Hematopoietic multipotent progenitor cell treated with erythropoietin and hydrocortisone succinate and interleukin-3 and kit ligand, for 4 days (in vitro differentiated cells): ENCODE measurements at places on chromosomes 4 and X.

GRCh38 chr4:185764876-185765275 lies 47.1 kb downstream of the SORBS2 start:
- no peak for DNase-seq

GRCh38 chr4:145739845-145740244 lies 59.9 kb downstream of the C4orf51 start:
- DNase-seq = no peak

- DNase-seq = no peak
Measured at GRCh38 chr4:60657041-60657440, 543.1 kb upstream of the ADGRL3 start.

DNA sequence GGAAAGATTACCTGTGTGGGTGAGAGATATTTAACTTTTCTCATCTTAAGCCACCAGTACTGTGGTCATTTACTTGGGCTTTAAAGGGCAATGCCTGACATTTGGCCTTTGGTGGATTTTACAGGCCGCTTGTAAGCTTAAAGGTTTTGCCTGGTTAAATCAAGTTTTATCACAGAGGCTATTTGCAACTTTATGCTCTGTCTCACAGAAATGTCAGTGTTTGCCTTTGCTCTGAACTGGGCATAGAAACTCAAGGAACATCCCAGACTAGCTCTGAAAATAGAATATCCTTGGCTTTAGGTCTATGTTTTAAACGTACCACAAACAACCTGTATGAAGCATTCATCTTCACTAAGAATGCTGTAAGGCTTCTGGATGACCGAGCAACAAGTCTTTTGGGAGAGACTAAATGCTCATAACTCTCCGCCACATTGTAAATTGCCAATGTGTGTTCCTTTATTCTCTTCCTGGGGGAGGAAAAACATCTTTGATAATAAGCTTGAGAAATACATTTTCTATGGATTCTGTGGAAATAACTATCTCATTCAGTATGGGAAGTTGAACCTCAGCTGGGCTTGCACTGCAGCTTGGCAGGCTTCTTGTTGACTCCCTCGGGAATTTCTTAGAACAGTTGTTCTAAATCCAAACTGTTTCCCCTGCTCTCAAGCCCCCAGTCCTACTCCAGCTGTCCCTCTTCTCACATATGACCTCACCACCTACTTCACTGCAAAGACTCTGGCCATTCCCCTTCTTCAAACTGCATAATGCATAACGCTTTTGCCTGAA lies 105.8 kb upstream of the WDR44 start:
- no peak for DNase-seq

- DNase-seq = peak; percentile 81
Measured at GRCh38 chr4:6893449-6894085, 16.1 kb upstream of the TBC1D14 start.

- DNase-seq = no peak
Measured at GRCh38 chrX:55451141-55451540, 786 bp upstream of the MAGEH1 start.

DNA sequence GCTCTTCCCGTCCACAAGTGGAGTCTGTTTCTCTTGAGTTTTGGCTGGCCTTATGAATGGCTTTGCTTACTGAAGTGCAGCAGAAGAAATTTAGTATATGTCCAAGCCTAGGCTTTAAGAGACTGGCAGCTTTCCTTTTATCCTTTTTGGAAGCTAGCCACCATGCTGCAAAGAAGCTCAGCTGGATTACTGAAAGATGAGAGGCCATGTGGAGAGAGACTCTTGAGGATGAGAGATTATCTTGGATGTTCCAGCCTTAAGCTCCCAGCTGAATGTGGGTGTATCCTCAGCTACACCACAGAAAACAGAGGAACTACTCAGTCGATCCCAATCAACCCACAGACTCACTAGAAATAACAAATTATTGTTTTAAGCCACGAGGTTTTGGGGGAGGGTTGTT lies 12.5 kb downstream of the CCNG2 start:
- no peak for DNase-seq

DNA sequence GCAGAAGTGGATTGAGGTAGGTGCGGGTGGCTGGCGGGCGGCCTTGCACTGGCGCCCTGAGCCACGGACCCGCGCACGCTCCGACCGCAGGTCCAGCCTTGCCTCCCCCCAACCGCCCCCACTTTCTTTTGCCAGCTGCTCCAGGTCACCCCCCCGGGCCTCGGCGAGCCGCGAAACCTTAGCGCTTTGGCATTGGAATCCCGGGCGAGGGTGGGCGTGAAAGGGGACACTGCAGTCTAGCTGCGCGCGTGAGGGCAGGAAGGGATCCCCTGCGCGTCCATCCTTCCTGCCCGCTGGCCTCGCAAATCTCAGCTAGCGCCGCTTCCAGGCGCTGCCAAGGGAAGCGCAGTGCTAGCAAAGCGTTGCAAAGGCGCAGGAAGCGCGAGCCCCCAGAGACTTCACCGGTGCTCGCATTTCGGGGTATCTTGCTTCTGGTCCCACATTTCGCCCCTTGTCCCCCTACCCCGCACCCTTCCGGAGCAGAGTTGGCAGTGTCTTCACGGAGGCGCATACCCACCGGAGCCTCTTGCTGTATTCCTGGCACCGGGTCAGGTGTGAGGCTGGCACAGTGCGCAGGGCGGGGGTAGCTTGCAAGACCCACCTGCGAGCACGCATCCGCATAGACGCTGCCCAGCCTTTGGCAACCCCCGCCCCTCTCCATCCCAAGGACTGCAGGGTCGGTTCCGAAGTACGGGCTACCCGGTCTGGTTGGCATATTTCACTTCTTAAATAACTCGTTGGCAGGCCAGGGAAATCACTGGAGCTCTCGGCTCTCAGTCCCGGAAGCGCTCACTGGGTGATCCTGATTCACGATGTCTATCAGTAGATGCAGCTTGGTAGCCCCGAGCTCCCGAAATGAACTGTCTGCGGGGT lies 104.4 kb downstream of the UCHL1 start:
- peak; percentile 19 for DNase-seq

- DNase-seq = no peak
Measured at GRCh38 chrX:123905332-123905731, 45.5 kb downstream of the XIAP start.

GRCh38 chr4:20983763-20984575 lies 283.7 kb downstream of the PACRGL start:
- DNase-seq = no peak

- DNase-seq = no peak
Measured at GRCh38 chrX:70826715-70827114, 81.8 kb downstream of the TEX11 start.

GRCh38 chr4:154595807-154596206 lies 5.3 kb upstream of the FGA start:
- DNase-seq = no peak

GRCh38 chrX:9767375-9767774 lies 1.7 kb upstream of the GPR143 start:
- DNase-seq = no peak

GRCh38 chrX:47746446-47746845 lies 87.5 kb upstream of the UXT start:
- no peak for DNase-seq

- peak; percentile 11 for DNase-seq
Measured at GRCh38 chrX:134727363-134727762, 69.1 kb upstream of the PLAC1 start.

DNA sequence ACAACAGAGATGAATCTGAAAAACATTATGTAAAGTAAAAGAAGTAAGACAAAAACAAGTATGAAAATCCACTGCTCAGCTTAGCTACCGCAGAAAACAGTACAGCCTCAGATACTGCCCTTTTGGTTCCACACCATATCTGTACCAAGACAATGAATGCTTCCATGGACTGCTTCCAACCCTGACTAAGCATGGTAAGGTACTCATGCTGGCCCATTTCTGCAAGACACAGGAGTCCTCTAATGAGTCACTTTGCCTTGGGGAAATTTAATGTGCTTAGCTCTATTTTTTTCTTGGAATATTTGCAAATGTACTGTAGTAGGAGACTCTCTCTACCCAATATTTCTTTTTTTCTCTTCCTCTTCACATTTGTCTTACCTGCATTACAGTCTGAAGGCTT lies 931.7 kb upstream of the HS3ST1 start:
- no peak for DNase-seq

DNA sequence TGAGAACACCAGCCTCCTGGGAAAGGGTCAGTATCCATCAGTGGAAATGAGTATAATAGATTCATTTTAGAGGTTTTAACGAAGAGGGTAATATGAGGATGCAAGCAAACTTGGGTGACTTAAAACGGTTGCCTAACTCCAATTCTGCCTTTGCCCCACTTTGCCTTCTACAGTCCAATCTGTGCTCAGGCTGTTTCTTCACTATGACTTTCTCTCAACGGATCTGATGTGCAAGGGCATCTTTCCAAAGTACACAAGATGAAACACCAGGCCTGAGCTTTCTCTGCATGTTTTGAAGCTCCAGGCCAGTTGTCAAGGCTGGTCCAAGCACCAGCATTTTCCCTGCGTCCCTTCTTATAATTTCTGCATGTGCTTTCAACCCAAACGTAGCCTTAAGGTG lies 68.0 kb upstream of the TMEM164 start:
- DNase-seq = no peak

- no peak for DNase-seq
Measured at GRCh38 chr4:26713563-26714151, 129.8 kb downstream of the TBC1D19 start.

- no peak for DNase-seq
Measured at GRCh38 chrX:143571521-143571920, 54.2 kb upstream of the SPANXN3 start.

DNA sequence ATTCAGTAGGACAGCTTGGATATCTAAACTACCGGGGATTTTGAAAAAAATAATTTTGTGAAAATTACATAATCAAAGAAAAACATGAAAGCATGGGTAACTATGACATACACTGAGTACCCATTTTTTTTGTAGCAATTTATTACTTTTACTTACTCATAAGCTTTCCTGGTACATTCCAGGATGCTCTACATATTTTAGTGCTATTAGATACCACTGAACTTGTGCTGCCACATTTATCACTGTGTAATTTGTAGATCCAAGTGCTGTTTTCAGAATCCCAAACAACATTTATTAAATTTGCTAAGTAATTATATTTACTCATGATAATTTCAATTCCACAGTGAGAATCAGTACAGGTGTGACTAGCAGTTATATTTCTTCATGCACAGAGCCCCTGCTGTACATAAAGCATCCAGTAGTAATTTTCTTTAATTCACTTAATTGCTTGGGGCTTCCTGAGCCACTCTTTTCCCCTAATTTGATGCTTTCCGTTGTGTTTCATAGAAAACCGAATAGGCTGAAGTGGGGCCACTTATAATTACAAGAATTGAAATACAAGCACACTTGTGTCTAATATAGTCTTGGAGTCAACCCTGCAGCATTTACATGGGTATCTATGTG lies 2254.4 kb downstream of the ARAP2 start:
- no peak for DNase-seq

- DNase-seq = no peak
Measured at GRCh38 chr4:7472442-7473013, 37.8 kb upstream of the PSAPL1 start.

GRCh38 chr4:36772154-36772516 lies 472.4 kb upstream of the NWD2 start:
- DNase-seq = no peak

- DNase-seq = no peak
Measured at GRCh38 chr4:185637163-185637875, 102.0 kb upstream of the PDLIM3 start.

DNA sequence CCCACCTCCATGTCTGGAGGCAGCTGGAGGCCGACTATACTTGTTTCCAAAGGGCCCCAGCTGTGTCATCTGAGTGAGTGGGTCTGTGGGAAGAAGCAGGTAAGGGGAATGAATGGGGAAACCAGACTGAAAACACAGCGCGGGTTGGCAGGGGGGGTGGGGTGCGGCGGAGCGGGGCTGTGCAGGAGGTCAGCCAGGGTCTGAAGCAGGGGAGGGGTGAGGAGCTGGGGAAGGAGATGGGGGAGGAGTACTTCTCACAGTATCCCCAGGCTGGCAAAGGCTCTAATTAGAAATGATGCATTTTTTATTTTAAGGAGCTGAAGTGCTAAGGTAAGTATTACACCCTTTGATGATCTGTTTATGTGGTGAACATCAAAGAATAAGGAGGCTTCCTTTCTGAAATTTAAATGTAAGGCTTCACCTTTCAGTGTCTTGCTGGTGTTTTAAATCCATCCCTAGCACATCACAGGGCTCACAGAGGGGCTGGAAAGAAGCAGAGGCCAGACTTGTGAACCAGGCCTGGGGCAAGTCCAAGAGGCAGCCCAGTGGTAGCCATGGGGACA lies 37.5 kb downstream of the SMIM20 start:
- DNase-seq = no peak

DNA sequence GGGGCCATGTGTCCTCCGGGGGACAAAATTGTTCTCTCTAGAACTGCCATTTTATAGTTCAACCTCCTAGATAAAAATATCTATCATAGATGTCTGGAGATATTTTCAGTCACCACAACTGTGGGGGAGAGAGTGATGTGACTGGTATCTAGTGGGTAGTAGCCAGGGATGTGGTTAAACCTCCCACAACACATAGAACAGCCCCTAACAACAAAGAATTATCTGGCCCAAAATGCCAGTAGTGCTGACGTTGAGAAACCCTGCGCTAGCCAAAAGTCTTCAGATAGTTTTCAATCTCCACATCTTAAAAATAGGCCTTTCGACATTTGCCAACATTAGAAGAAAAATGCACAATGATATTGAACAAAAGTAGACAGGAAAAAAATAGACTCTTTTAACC lies 19.0 kb upstream of the SUPT20HL2 start:
- peak; percentile 44 for DNase-seq

GRCh38 chr4:25790024-25790423 lies 72.8 kb downstream of the SEL1L3 start:
- DNase-seq = no peak

GRCh38 chr4:54902271-54902670 lies 223.1 kb downstream of the KDR start:
- DNase-seq = no peak

DNA sequence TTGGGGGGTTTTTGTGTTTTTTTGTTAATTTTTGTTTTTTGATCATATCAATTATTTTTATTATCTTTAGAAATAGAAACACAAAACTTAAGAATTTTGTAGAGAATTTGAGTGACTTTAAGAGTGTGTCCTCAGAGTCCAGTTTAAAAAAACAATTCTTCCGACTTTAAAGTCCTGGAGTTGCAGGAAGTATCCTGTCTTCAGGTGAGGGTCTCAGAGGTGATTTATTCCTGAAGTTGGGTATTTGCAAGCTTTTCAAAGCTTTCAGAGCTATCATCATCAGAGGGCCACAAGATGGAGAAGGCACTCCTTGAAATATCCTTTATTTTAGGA lies 23.0 kb downstream of the TLR10 start:
- DNase-seq = no peak

GRCh38 chr4:37467223-37467622 lies 219.0 kb downstream of the RELL1 start:
- no peak for DNase-seq

- no peak for DNase-seq
Measured at GRCh38 chr4:15159477-15160019, 157.3 kb downstream of the CPEB2 start.

GRCh38 chrX:39953879-39954278 lies 143.9 kb downstream of the BCOR start:
- no peak for DNase-seq

- DNase-seq = peak; percentile 5
Measured at GRCh38 chr4:154049457-154050181, 260.7 kb upstream of the SFRP2 start.
